ENCODE measurements at places on chromosomes 2 and 18.
A peak's percentile ranks its signal among the peaks of the same experiment; 100 is the strongest.

DNA sequence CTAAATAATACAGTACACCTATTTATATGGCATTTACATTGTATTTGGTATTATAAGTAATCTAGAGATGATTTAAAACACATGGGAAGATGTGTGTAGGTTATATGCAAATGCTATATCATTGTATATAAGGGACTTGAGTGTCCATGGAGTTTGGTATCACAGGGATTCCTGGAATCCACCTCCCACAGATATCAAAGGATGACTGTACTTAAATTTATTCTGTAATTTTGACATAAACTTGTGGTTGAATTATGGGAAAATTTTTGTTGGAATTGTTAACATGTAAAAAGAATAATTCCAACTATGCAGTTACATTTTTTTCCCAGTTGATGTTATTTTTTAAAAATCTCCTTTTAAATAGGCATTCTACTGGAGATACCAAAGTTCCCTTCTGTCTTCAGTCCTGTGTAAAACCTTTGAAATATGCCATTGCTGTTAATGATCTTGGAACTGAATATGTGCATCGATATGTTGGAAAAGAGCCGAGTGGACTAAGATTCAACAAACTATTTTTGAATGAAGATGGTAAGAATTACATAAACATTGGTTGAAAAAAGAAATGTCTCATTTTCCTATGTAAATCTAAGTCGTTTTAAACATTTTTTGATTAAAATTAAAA is 24.1 kb downstream of the GLS start:
- peak; percentile 92 for DNase-seq

DNA sequence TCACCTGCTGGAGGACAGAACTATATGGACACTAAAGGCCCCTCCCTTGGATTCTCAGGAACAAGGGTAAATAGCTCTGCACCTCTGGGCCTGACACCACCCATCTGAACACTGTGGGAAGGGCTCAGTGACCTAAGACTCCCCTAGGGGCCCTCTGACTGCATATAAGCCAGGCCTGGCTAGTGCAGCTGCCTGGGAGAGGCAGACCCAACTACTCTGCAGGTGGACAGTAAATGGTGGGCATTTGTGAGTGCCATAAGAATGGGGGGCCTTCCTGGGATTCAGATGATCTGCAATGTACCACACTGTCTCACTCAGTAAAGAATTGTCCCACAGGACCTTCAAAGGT is 11.2 kb upstream of the WIPF1 start:
- DNase-seq, result no peak

GRCh38 chr2:109429567-109430328 is 184.0 kb downstream of the SEPTIN10 start:
- DNase-seq, result no peak

DNA sequence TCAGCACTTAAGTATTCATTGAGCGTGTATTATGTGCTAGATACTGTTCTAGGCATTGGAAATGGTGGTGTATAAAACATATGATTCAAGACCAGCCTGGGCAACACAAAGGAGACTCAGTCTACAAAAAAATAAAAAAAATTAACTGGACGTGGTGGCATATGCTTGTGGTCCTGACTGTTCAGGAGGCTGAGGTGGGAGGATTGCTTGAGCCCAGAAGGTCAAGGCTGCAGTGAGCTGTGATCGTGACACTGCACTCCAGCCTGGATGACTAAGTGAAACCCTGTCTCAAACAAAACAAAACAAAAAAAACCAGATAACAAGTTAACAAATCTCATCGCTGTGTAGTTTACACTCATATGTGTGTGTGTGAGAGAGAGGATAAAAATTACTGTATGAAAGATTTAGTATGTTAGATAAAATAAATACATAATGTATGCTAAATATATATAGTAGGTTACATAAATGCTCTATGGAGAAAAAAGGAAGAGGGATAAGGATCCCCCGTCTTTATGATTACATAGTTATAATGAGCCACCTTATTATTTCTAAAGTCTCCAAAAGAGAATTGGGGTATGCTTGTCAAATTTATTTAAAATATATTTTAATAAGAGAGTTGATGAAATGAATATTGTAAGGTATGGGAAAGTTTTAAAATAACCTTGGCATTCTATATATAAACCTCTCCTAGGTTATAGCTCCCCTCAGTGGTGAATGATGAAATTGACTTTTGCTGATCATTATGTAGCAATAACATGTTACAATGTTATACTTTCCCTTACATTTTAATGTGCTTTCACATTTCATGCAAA is 69.2 kb downstream of the EHBP1 start:
- peak; percentile 58 for DNase-seq

GRCh38 chr2:54348646-54349045 is 92.6 kb upstream of the TSPYL6 start:
- DNase-seq, result peak; percentile 51

- peak; percentile 38 for DNase-seq
Observed at GRCh38 chr2:55357927-55358326, 61.7 kb downstream of the CCDC88A start.
